ENCODE measurements at places on chromosomes 2 and 18. TPM values are rescaled to one million over a fixed set of nuclear protein-coding genes. Genes with fewer than 3 reads are reported as not detected.

Gene STPG4
- not detected for total RNA-seq

Gene TMEM247
- not detected for total RNA-seq

Gene ZAP70
- total RNA-seq: 3.1 TPM

DNA sequence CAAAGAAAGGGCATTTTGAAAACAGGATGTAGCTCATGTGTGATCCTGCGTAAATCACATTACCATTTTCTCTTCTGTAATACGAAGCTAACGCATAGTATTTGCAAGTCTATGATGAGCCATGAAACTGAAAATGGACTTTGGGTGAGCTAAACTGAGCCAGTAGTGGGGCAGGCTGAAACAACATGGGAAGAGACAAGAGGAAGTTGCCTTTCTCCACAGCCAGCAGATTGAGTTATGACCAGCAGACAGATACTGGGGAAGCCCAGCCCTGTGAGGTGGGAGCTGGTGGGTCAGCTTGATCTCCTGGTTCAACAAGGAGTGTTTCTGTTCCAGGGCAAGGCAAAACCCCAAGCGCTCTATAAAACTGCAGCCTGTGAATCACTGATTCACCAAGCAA is 11.8 kb downstream of the CYRIA start:
- no peak for DNase-seq

Gene CDK15
- total RNA-seq: 6.8 TPM

DNA sequence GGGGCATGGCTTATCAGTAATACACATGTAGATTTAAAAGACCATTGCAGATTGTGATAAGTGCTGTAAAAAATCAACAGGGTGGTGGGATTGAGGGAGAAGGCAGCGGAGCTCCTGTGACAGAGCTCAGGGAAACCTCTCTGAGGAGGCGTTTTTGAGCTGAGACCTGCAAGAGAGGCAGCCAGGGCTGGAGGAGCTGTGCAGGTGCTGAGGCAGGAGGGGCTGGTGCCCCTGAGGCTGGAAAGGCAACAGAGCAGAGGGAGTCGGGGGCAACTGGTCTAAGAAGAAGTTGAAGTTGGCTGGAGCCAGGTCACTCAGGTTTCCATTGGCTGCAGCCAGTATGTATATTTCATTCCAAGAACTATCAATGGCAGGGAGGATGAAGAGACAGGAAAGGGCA is 47.6 kb downstream of the KLHL29 start:
- peak; percentile 21 for DNase-seq

DNA sequence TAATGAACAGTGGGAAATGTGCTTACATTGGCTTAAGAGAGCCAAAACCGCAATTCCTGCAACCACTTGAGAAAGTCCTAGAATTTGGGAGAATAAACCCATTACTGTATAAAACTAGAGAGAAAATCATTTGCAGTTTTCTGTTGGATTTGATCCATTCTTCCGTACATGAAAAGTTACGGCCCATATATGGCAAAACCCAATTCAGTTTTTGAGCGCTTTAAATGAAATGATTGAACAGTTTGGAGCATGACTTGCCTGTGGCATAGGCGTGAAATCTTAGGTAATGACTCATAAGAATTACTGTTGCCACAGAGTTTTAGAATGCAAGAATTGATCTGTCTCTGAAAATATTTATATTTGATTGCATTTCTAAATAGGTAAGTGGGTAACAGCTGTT is 52.0 kb downstream of the PHLPP1 start:
- DNase-seq: no peak

- no peak for DNase-seq
Observed at GRCh38 chr18:69230204-69230603, 170.5 kb upstream of the DOK6 start.

DNA sequence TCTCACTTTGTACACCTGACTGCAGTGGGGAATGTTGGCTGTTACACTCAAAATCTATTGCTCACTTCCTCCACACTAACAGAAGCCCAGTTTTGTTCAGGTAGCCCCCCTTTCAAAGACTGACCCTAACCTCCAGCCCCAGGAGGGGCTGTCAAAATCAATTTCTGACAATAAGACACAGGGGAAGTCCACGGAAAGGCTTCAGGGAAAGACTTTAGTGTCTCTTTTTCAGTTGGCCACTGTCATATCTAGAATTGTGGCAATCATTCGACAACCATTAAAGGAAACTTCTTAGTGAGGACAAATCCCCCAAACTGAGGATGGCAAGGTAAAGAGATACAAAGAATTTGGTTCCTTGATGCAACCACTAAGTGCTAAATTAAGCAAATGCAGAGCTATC is 59.0 kb downstream of the BARD1 start:
- DNase-seq: no peak

Gene PLGLB1
- 8.4 TPM for total RNA-seq

DNA sequence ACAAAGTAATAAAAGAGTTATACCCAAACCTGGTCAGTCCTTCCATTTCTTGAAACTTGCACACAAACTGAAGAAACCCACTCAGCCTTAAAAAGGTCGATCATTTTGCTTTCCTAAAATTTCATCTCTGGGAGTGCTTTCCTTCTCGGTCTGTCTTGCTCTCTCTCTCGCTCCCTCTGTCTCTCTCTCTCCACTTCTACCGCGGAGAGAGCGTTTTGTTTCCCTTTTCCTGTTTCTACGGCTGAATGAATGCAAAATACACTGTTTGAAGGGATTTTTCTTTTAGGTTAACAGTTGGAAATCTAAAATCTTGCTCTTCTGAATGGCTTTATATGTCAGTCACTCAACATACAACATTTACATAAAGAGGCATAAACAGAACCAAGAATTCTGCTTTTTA is 424.2 kb downstream of the TGIF1 start:
- DNase-seq: no peak

DNA sequence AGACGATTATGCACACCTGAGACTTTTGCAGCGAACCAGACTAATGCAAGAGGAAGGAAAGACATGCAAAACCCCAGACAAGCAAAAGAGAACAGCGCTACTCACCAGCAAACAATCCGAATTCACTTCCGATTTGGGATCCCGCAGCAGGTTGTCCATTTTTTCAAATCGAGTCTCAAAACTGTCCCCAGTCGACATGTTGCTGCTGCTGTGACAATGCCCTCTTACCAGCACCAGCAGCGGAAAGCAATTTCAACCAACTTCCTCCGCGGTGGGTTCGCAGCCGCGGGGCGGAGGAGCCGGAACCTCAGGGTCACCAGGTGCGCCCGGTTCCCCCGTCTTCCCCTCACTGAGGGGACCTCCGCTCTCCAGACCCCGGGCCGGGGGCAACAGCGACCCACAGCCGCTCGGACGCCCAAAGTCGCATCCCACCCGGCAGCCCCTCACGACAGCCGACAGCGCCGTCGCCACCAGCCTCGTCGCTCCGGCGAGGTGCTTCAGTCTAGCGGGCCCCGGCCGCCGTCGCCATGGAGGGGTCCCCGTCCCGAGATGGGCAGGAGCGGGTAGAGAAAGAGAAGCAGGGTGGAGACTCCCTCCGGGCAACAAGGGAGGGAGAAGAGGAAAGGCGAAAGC is 784 bp downstream of the ROCK1 start:
- peak; percentile 27 for DNase-seq

DNA sequence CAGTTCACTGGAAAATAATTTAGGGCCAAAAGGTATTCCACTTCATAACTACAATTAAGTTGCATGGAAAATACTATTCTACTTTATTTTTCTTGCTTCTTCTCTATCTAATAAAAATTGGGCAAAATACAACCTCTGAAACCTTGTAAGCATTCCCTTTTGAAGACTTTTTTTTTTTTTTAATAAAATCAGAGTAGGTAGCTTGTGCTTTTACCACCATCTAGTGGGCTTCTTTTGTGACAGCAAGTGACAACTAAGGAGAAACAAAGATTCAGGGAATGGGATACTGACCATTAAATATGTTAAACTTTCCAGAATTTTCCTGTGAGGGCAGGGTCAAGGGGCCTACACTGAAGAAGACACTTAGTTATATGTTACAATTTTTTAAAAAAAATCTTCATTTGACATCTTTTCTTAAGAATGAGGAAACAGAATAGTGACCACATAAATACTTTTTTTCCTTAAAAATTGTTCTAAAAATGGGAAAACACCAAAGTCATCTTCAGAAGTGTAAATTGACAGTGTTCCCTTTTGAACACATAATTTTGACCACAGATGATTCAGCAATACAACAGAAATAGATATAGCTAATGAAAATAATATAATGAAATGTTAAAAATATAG is 1183.2 kb upstream of the ACVR2A start:
- no peak for DNase-seq

DNA sequence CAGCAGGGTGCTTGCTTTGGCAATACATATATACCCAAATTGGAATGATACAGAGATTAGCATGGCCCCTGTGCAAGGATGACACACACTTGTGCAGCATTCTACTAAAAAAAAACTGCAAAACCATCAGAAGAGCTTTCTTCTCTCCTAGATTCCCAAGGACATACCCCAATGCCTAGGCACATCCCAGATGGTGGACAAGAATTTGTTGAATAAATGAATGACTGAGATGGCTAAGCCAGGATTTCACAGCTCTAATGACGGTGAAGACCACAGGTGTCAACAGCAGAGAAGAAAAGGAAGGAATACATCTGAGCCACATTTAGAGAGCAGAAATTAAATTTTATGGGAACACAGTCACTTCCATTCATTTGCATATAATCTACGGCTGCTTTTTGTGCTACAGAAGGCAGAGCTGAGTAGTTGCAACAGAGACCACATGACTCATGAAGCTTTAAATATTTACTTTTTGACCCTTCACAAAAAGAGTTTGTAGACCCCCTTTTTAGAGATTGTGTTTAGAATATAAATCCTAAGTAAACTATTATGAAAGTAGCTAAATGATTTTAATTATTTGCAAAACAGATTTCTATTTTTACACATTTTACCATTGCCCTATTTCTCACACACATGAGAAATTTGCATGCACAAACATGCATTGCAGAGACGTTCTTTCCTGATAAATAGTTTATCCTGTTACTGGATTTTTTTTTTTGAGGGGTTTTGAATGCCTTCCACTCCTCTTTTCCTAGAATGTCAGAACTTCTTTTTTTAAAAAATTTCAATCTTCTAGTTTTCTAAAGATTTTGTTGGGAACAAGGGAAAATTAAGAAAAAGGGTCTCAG is 119.0 kb downstream of the PMAIP1 start:
- no peak for DNase-seq

- DNase-seq: no peak
Observed at GRCh38 chr2:127620866-127621265, 25.1 kb upstream of the GPR17 start.

DNA sequence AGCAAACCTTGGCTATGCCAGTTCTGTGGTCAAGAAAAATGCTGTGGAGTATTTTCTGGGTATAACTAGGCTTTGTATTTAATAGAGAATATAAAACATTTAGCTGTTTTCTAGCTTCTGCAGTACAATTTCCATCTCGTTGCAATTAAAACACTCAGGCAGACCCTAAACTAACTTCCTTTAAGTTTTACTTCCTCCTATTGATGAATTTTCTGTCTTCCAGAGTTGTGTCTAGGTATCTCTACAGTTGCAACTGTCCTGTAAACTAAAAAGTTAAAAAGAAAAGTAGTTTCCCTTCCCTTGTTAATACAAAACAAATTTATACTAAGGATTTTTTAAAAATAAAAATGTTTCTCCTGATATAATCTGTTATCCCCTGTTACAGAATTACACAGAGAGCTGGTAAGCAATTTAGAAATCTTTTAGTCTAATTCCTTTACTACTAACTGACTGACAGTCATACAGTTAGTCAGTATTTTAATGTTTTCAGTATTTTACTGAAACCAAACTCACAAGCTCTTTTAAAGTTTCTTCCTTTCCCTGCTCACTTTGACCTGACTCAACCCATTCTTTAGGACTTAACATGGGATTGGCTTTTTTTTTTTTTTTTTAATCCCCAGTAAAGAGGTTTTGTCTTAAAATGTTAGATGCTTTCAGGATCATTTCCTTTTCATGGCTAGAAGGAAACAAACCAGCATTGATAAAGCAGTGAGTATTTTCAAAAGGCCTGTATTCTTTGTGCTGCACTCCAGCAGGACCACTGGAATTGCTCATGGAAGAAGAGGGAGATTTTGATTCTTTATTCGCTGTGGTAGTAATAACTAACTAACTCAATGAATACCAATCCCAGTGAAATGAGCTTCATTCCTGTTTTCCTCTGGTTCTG is 22.9 kb downstream of the ITGAV start:
- DNase-seq: no peak

Gene RPS27A
- total RNA-seq: 840 TPM

Gene LRRTM1
- 23.7 TPM for total RNA-seq

Data from mesothelial cell of epicardium (in vitro differentiated cells).